ENCODE measurements at places on chromosomes 2 and 18.
A peak's percentile ranks its signal among the peaks of the same experiment; 100 is the strongest.

- DNase-seq, result no peak
Observed at GRCh38 chr18:58605027-58606020, 23.6 kb downstream of the ALPK2 start.

GRCh38 chr2:163657281-163657656 is 78.5 kb downstream of the FIGN start:
- DNase-seq, result no peak

DNA sequence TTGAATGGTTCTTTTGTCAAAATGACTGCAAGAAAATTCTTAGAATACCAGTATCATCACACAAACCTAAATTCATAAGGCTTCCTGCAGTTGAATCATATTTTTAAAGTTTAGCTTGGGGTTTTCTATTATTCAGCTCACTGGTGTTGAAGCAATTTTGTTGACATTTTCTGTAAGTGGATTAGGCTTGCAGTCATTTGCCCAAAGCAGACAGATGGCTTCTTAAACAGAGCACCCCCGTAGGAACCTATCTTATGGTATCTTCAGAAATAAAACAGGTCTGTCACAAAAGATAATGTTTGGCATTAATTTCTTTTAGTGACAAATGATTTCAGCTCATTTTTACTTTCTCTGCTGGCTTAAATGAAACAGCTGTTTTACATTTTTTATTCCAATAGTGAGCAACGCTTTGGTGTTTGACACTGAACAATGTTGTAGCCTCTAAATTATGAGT is 331.1 kb downstream of the PLCL1 start:
- DNase-seq, result no peak

DNA sequence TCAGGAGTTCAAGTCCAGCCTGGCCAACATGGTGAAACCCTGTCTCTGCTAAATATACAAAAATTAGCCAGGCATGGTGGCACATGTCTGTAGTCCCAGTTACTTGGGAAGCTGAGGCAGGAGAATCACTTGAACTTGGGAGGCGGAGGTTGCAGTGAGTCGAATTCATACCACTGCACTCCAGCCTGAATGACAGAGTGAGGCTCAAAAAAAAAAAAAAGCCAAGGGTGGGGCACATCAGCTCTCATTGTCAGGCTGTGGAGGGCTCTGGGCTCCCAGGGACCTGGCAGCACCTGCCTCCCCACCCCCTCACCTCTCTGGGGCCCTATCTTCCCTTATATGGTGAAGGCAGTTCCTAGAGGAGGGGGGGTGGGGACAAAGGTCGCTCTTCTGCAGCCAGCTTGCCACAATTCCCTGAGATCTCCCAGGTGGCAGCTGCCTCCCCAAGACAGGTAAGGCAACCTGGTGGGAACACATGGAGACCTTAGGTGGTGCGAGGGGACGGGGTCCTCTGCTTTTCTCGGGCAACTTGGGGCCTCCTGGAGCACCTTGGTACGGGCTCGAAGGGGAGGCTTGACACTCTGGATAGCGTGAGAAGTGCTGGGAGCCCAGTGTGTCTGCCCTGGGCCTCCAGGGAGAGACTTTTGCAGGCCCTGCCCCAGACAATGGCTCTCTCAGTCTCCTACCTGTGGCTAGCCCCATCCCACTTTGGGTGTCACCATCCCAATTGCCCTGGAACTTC is at the start of gene VIL1:
VIL1 (plus strand) TSS at position 407 of the 742 bp plus-strand sequence. CDS start 4,656 bp downstream, outside the sequence.
- DNase-seq, result no peak

- DNase-seq, result no peak
Observed at GRCh38 chr2:148646231-148646559, 1.6 kb downstream of the EPC2 start.

- DNase-seq, result no peak
Observed at GRCh38 chr2:182073613-182074012, 88.0 kb downstream of the PPP1R1C start.

DNA sequence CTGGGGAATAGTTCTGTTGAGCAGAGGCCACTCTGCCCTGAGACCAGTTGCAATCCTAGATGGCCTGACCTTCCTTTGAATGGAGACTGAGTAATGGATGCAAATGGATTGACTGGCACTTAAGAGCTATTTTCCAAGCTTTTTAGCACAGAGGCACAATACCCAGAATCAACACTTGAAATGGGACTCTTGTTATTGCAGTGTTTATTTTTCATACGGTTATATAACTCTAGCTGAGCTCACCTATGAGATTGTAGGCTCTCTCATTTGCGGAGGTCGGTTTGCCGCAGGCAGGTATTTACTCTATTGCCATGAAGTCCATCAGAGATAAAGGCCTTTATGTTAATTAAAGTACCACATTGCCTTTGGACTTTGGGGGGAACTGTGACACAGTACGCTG is 422.3 kb upstream of the CELF4 start:
- no peak for DNase-seq

GRCh38 chr18:22337306-22337705 is 80.4 kb downstream of the CTAGE1 start:
- no peak for DNase-seq

- no peak for DNase-seq
Observed at GRCh38 chr2:220619525-220620220, 952.4 kb downstream of the EPHA4 start.

DNA sequence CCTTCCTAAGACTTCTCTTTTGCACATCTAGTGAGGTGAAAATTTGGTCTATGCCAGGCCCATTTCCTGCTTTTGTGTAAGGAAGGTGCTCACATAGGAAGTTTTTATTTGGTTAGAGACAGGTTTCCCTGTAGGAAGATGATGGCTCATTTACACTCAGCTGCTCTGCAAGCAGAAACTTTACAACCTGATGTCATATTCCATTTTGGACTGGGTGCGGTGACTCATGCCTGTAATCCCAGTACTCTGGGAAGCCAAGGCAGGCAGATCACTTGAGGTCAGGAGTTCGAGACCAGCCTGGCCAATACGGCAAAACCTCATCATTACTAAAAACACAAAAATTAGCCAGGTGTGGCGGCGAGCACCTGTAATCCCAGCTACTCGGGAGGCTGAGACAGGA is 35.8 kb downstream of the CASP10 start:
- DNase-seq, result no peak

GRCh38 chr2:1406434-1406833 is 6.8 kb upstream of the TPO start:
- no peak for DNase-seq

GRCh38 chr18:26746826-26747475 is 118.6 kb downstream of the AQP4 start:
- DNase-seq, result no peak

GRCh38 chr2:124289060-124289459 is 264.0 kb downstream of the CNTNAP5 start:
- DNase-seq, result no peak

- DNase-seq, result no peak
Observed at GRCh38 chr2:20181761-20182160, 43.2 kb downstream of the SDC1 start.

GRCh38 chr18:78693429-78693828 is 286.2 kb upstream of the SALL3 start:
- DNase-seq, result no peak

DNA sequence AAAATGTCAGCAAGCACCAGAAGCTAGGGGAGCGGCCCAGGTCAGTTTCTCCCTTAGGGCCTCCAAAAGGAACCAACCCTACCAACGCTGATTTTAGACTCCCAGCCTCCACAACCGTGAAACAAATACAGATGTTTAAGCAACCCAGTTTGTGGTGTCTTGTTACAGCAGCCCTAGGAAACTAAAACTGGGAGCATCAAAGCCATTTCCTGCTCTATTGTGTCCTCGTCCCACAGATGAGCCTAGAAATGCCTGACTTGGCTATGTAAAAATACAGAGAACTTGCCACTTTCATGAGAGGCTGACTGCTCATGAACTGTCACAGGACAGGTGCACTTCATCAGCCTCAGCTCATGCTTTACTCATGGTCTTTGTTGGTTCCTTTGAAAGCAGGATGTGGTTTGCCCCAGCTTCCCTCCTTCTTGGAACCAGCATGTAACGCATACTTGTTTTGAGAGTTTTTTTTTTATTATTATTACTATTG is 97.6 kb upstream of the SLC39A10 start:
- peak; percentile 31 for DNase-seq

- DNase-seq, result no peak
Observed at GRCh38 chr2:76450024-76450475, 739.3 kb upstream of the GCFC2 start.

DNA sequence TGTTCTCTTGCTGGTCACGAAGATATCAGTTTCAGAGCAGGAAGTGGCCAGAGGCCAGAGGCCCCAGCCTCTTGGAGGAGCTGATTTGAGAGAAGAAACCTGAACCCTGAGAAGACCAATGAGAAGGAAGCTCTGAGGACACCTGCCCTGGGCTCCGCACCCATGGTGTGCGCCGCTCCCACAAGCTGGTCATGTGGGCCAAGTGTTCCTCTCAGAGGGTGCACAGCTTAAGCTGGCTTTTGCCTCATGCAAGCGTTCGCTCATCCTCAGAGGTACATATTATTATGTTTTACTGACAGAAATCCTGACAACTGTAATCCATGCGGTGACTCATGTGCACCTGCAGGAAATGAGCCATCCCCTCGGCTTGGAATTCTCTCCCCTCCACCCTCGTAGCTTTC is 316.1 kb upstream of the MYT1L start:
- DNase-seq, result no peak

DNA sequence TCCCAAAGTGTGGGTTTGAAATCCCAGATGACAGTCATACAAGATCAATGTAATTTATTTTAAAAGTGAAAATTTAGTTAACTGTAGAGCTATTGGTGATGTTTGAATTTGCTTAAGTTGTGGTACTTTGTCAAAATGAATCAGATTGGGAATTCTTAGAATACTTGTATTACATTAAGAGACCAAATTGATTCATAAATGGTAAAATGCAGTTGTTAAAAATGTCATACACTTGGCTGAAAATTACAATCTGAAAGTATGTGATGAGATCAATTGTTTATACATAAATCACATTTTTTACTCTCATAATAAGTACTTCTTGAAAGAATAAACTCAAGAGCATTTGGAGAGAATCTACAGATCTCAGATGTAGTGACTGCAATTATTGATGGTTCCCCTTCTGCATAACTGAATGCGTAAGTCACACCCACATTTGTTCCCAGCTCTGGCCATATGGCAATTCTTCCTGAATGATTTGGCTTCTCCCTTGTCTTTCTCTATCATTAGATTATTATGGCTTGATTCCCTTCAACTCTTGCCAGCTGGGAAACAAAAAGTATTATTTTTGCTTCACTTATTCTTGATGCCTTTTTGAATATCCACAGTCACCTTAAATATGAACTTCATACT is 558.5 kb downstream of the CPS1 start:
- no peak for DNase-seq

GRCh38 chr2:143730155-143730952 is 601.1 kb downstream of the ARHGAP15 start:
- no peak for DNase-seq

- DNase-seq, result no peak
Observed at GRCh38 chr2:1929962-1930361, 185.6 kb upstream of the PXDN start.

DNA sequence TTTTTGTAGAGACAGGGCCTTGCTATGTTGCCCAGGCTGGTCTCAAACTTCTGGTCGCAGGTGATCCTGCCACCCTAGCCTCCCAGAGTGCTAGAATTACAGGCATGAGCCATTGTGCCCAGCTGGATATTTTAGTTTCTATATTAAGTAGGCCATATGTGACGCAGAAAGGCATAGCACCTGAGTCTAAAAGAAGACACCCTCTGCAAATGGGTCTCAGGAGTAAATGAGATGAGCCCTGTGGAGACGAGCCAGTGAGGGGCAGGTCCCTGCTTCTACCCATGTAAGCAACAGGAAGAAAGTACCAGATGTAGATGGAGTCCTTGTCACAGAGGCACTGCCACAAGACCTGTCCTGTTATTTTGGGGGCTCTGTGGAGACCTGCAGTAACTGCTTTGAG is 322.4 kb downstream of the PTPRM start:
- DNase-seq, result no peak

DNA sequence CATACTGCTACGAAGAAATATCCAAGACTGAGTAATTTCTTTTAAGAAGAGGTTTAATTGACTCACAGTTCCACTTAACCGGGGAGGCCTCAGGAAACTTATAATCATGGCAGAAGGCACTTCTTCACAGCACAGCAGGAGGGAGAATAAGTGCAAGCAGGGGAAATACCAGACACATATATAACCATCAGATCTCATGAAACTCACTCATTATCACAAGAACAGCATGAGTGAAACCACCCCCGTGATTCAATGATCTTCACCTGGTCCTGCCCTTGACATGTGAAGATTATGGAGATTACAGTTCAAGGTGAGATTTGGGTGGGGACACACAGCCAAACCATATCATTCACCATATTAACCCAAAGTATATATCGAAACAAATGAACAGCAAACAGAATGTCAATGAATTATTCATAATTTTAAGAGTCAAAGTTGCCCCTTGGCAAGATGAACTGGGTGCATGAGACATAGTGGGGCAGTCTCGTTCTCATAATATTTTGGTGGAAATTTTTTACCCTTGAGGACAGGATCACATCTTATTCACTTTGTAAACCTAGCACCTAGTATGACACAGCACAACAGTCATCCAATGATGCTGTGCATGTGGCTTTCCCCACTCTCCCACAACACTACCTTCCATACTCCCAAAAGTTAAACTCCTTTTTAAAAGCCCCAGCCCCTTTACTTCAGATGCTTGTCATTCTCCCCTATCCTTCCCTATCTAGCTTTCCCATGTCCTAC is 425.3 kb downstream of the ZEB2 start:
- DNase-seq, result no peak

GRCh38 chr18:46481847-46482245 is 175.2 kb downstream of the LOXHD1 start:
- DNase-seq, result no peak

GRCh38 chr2:136362676-136363390 is 244.9 kb upstream of the CXCR4 start:
- DNase-seq, result no peak

GRCh38 chr2:96374211-96374951 is 38.8 kb downstream of the NCAPH start:
- no peak for DNase-seq

DNA sequence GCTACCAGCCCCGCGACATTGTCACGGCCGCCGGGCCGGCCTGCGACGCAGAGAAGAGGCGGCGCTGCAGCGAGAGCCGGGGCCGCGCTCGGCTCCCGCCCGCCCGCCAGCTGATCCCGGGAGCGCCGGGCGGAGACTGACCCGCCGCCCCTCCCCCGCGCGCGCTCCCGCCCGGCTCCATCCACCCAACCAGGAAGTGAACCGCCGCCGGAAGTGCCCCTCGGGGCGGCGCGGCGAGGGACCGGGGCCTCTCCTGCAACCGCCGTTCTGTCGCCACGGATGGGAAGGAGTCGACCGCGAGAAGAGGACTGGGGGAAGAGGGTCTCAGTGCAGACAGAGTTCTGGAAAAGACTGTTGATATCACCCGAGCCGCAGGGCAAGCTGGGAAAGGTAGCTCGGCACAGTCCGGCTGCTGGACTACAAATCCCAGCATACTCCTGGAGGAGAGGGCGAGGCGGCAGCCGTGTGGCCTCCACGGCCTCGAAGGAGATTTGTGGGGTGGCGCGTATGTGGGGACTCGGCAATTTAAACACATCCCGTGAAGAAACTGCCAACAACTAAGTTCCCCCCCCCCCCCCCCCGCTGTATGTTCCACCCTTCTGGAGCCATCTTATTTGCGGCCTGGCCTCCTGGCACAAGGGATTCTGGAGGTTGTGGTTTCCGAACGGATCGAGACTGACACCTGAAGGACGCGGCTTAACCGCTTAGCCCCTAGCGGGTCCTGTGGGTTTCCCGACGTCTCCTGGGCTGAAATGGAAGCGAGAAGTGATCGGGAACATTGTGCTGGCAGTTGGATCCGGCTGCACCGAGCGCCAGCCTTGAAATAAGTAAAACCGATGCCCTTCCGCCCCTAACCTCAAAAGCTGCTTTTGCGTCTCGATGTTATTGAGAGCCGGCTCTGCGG is at the start of gene AAK1:
AAK1 (minus strand) TSS at position 138 of the 904 bp plus-strand sequence. CDS start 699 bp downstream, outside the sequence.
- DNase-seq, result peak; percentile 78

- DNase-seq, result no peak
Observed at GRCh38 chr2:216770717-216771116, 75.4 kb upstream of the IGFBP5 start.
